ENCODE measurements at places on chromosomes 4 and X.

- DNase-seq: no peak
Measured at GRCh38 chr4:47646372-47646771, 161.3 kb downstream of the ATP10D start.

GRCh38 chr4:157115613-157116335 is 39.8 kb downstream of the GLRB start:
- peak; percentile 91 for DNase-seq

DNA sequence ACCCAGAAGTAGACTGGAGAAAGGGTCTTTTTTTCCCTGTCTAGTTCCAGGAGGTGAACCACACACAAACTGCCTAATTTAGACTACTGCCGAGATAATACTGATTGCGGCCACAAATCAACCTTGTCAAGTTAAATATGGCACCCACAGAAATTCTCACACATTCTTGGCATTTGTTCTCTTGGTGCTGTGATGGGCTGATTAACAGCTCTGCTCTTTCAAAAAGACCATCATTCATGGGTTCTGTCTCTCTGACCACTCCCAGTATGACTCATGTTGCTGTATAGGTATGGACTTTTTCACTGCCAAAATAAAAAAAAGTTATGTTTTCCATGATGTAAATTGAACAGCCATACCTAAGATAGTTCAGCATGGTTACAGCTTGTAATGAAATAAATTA is 1003.5 kb upstream of the LCORL start:
- no peak for DNase-seq

DNA sequence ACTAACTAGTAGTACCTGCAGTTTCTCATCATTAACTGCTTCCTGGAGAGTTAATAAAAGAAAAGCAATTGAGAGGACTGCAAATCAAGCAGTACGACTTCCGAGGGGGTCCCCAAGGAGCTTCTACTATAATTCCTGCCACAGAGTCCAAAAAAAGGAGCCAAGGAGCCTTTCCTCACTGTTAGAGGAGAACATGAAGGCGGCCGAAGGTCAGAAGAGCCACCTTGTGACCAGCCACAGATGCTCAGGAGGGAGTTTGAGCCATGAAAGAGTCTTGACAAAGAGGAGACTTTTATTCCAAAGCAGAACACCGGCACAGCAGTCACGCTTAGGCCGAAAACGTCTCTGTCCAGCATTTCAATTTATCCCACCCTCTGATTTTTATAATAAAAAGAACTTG is 62.2 kb downstream of the RELL1 start:
- no peak for DNase-seq

GRCh38 chrX:155959018-155959587 is 38.4 kb upstream of the IL9R start:
- DNase-seq: no peak
